ENCODE measurements at places on chromosomes 7 and 10. TPM values are rescaled to one million over a fixed set of nuclear protein-coding genes. Genes with fewer than 3 reads are reported as not detected.

The SAMD9L gene
- total RNA-seq: 15.0 TPM

The DDC gene
- total RNA-seq: not detected

The HOXA5 gene
- 13.1 TPM for total RNA-seq

The NUDT13 gene
- total RNA-seq: 1.2 TPM

The GIMAP4 gene
- total RNA-seq: 63.4 TPM

The MGAM2 gene
- not detected for total RNA-seq

The NFKB2 gene
- total RNA-seq: 17.2 TPM

The PRR15 gene
- total RNA-seq: 3.2 TPM

The SEMA3A gene
- 0.92 TPM for total RNA-seq

GRCh38 chr7:138245682-138246081, 169.4 kb downstream of the AKR1D1 start:
- DNase-seq: no peak

DNA sequence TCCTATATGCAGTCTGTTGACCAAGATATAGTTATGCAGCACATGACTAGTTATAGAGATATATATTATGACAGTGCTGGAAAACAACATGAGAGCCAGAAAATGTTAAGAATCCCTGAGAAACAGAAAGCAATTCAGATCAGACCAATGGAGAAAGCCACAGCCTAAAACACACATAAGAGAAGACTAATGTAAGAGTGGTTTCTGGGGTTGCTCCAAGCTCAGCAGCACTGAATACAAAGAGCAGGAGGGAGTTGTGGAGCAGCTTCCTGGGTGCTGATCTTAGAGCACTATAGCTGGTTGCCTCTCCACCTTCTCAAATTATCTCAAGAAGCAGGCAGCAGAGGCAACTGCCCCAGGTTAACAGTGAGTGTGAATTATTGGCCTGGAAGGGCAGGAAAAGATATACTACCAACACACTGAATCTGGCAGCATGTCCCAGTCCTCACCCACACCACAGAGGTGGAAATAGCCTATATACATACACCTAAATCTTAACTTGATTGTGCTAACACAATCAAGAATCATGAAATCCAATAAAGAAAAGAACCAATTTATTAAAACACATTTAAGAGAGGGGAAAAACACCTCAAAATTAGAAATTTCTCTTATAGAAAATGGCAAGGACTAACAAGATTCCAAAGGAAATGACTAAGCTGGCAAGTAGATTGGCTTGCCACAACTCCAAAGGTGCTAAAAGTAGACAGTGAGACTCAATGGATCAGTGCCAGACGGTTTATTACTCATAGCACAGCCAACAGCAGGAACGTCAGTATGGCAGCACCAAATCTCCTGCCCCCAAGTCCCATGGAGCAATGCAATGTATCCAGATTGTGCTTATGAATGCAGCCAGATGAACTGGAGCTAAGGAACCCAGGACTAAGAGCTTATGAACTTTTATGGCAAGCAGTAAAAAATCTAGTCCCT, 5.1 kb downstream of the PTTG1IP2 start:
- DNase-seq: peak; percentile 71

GRCh38 chr7:34425194-34425593, 232.8 kb upstream of the NPSR1 start:
- DNase-seq: no peak

DNA sequence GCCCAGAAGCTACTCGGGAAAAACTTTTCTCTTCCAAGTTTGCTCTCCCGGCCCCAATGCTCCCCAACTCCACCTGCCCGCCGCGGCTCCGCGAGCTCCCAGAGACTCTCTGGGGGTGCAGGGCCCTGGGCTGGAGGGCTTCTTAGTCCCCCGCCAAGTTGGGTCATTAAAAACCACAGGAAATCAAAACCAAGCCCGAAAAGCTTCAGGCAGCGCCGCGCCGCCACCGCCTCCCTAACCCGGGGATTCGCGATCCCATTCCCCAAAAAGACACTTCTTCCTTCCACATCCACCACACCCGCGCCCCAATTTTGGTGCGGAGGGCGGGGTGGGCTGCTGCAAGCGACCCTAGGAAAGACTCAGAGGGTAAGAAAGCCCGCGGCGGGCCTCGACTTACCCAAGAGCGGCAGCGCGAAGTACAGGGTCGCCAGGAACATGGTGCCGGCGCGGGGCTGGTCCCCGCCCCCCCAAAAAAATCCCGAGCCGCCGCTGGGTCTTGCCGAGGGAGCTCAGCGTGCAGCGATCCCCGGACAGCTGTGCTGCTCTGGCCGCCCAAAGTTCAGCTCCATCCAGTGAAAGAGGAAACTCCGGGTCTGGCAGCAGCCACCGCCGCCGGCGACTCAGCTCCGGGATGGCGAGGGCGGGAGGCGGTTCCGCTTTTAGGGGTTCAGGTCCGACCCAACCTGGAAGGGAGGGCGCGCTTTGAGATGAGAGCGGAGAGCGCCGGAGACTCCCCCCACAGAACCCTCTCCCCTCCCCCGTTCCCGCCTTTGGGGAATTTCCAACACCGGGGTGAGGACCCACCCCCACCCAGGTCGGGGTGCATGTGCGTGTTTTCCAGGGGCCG, 1.2 kb downstream of the GFRA1 start:
- DNase-seq: no peak

DNA sequence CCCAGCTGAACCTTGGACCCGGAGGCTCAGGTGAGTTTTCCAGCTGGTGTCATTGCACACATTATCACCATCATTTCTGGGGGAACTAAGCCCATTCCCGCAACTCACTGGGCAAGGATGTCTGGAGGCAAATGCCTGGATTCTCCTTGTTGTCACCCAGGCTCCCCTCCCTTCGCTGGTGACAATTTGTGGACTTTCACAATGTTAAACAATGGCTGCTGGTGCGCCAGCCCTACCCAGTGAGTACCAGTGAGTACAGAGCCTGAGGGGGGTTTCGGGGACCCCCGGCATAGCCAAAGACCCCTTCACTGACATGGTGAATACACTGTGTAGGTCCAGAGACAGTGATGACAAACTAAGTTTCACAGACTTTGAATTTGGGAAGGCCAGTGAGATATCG, 189.2 kb downstream of the ADARB2 start:
- no peak for DNase-seq

DNA sequence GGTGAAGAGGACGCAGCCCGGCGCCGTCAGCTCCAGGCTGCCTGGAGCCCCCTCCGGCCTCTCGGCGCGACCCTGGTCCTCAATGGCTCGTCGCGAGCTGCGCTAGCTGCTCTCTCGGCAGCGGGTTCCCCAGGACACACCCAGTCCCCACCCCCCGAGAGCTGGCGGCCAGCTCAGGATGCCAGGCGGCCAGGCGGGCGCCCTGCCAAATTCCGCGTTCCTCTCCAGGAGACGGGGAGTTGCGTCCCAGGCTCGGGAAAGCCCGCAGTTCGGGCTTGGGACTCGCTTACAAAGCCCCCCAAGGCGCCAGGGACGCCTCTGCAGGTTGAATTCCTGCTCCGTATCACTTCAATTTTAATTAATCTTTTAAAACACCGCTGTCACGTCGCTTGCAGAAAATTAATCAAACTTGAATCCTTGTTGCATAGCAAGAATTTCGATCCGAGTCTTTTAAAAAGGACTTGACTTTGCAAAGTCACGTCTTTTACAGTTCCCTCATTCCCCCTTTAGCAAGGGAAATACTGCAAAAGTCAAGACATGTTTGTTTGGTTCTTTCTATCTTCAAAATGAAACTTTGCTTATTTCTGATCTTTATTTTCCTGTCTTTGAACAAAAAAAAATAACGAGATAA, 28.2 kb downstream of the SKIDA1 start:
- DNase-seq: no peak

- DNase-seq: no peak
Measured at GRCh38 chr10:89531359-89531758, 4.0 kb downstream of the SLC16A12 start.

DNA sequence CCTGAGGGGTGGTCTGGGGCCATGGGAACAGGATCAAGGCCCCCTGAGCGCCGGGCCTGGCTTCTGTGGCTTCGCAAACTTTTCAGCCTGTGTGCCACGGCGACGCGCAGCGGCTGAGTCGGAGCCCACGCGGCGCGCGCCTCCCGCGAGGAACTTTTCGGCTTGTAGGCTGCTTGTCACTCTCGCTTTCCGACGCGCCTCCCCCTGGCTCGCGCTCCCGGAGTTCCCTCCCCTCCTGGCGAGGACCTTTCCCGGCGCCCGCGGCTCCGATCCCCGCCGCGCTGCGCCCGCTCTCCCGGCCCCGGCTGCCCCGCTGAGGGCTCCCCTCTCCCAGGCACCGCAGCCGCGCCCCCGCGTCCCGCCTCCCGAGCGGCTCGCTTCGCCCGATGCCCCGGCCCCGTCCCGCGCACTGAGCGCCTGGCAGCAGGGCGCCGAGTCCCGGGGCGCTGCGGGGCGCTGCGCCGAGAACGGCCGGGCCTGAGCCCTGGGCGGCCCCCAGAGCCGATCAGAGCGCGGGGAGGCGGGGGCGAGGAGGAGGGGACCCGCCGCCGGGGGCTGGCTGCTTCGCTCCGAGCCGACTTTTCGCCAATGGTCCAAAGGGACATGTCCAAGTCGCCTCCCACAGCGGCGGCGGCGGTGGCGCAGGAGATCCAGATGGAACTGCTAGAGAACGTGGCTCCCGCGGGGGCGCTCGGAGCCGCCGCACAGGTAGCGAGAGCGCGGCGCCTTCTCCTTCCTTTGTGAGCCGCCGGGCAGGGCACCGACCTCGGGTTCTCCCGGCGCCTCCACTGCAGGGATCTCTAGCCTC, at the start of gene CACNB2:
Gene CACNB2, plus strand, starts transcription at position 276 of the 808 bp plus-strand sequence.
- DNase-seq: no peak

GRCh38 chr10:86486856-86487255, 34.7 kb downstream of the WAPL start:
- DNase-seq: no peak

- DNase-seq: no peak
Measured at GRCh38 chr10:79273604-79274003, 73.7 kb upstream of the PPIF start.

DNA sequence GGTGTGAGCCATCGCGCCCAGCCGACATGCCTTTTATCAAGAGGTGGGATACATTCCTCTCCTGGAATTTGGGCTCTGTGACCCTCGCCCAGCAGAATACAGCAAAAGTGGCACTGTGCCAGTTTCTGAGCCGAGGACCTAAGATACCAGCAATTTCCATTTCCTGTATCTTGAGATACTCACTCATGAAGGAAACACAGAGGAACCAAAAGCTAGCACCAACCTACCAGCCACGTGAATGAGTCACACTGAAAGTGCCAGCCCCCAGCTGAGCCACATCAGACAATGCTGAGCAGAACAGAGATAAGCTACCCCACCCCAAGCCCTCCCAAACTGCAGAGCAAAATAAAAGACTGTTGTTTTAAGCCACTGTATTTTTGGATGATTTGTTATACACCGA, 56.3 kb downstream of the CACUL1 start:
- peak; percentile 40 for DNase-seq

DNA sequence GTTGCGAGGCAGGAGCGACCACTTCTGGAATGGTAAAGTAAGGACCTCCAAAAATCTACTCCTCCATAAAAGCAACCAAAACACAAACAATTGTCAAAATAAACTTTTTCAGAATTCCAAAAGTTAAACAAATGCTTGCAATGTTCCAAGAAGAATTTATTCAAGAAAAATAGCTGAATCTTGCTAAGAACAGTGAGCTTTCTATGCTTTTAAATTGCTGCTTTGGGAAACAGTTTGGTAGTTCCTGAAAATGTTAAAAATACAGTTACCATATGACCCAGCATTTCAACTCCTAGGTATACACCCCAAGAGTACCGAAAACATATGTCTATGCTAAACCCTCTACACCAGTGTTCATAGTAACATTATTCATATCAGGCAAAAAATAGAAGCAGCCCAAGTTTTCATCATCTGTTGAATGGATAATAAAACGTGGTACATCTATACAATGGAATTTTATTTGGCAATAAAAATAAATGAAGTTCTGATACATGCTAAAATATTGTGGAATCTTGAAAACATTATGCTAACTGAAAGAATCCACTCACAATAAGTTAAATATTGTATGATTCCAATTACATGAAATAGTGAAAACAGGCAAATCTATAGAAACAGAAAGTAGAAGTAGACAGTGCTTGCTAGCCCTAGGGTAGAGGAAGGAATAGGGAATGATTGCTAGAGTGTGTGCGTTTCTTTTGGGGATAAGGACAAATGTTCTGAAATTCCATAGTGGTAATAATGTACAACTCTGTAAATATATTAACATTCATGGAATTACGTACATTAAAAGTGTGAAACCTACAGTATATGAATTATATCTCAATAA, 57.0 kb downstream of the LRRN3 start:
- no peak for DNase-seq

GRCh38 chr10:59172567-59172966, 3.9 kb upstream of the PHYHIPL start:
- DNase-seq: no peak

DNA sequence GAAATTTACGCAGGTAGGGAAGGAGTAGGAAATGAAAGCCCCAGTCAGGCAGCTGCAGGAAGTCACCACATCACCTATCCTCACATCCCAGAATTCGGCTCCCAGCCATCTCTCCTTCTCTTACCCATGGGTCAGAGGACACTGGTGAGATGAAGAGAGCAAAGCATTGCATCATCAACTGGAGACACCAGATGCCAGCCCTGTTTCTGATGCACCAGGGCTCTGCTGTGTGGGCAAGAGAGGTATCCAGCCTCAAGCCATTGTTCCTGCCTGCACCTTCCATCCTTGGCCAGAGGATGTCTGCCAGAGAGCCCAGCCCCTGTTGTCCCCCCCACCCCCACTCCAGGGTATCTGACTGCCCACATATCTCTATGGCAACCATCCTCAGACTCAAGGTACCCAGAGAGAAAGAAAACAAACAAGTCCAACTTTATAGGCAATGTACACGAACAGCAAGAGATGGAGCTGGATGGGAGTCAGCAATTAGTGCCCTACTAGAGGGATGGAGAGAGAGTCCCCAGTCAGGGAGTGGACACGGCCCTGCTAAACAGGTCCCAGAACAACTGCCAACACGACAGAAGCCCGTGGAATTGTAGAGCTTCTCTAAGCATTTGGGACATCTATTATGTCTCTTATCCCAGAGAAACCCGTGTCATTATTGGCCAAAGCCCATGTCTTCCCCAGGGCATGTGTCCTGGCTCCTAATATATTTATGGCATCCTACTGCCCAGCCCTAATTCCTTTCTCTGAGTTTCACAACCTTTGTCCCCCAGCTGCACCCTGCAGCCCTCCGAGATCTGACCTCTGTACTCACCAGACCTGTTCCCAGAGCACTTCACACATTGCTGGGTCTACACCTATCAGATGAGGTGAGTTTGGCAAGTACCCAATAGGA, 2.8 kb downstream of the CAMK2G start:
- no peak for DNase-seq

DNA sequence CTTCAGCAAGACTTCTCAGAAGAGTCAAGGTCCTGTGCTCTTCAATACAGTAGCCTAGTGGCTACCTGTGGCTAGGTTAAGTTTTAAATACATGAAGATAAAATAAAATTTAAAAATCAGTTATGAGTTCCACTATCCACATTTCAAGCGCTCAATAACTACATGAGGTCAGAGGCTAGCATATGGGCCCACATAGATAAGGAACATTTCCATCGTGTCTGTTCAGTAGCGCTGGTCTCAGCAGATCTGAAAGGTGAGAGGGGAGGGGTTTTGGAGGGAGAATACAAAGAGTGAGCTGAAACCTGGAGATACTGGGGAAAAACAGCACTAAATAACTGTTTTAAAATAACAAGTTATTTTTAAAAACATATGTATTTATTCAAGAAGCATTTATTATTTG, 219.0 kb downstream of the TRIL start:
- no peak for DNase-seq

GRCh38 chr7:136940122-136940521, 71.7 kb downstream of the CHRM2 start:
- no peak for DNase-seq

GRCh38 chr10:126225672-126226008, 162.6 kb downstream of the ADAM12 start:
- no peak for DNase-seq

- DNase-seq: no peak
Measured at GRCh38 chr7:25026156-25026555, 46.2 kb upstream of the OSBPL3 start.
